ENCODE measurements at places on chromosomes 6 and 20. TPM values are rescaled to one million over a fixed set of nuclear protein-coding genes. Genes with fewer than 3 reads are reported as not detected.

- DNase-seq = no peak
Measured at GRCh38 chr20:54017846-54018245, 52.5 kb downstream of the BCAS1 start.

- no peak for DNase-seq
Measured at GRCh38 chr6:89468998-89469397, 36.0 kb downstream of the ANKRD6 start.

GRCh38 chr20:1332749-1333300, 3.9 kb upstream of the SDCBP2 start:
- DNase-seq = peak; percentile 57

- DNase-seq = no peak
Measured at GRCh38 chr20:47917549-47918070, 132.3 kb upstream of the SULF2 start.

Gene MYB
- total RNA-seq = 0.12 TPM

Data from RPMI7951 (cell line).